SHP77 treated with DMSO at 0.1 percent for 48 hours (cell line): ENCODE measurements at places on chromosomes 2 and 18.
A peak's percentile ranks its signal among the peaks of the same experiment; 100 is the strongest.

DNA sequence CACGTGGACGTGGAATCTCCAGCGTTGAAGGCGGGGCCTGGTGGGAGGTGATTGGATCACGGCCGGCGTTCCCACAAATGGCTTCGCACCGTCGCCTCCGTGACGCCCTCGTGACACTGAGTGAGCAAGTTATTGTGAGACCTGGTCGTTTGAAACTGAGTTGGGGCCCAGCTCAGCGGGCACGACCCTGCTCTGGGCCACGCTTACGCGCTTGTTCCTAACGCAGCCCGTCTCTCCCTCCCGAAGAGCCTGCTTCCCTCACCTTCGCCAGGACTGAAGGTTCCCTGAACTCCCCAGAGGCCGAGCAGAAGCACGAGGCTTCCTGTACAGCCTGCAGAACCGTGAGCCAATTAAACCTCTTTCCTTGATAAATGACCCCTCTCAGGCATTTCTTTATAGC lies 121.8 kb downstream of the RTP5 start:
- no peak for DNase-seq

DNA sequence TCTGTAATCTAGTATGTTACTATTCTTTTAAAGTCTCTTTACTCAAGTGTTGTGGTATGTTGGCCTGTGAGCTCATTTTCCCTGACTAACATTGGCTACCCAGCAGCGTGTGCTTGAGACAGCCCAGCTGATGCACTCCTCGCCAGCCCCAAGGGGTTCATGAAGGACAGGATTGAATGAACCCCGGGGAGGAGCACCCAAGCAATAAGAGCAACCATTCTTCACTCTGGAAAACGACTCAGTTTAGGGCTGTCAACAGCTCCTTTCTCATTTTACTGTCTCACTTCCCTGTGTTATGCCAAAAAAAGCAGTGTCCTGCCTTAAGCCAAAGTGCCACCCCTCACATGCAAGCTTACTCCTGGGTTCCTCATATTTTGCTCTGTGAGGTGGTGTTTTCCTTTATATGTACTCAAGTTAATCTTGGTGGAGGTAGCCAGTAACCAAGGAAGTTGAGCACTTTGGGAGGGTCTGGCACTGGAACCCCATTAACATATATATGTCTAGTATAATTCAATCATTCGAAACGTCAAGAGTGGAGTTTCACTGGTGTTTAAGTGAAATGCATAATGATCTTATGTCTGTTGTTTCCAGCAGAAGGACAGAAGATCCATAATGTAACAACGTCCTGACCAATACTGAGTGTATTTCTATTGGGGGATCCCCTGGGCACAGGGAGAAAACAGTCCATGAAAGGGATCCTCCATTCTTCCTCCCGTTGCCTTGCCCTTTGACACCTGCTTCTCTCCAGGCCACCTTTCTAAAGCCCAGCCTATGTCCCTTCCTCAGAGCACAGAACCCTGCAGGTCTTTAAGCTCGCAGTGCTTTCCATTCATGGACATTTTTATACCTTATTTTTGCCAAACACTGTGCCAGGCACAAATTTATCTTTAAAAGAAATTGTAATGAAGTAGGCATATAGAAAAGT lies 43.2 kb downstream of the ATIC start:
- no peak for DNase-seq

DNA sequence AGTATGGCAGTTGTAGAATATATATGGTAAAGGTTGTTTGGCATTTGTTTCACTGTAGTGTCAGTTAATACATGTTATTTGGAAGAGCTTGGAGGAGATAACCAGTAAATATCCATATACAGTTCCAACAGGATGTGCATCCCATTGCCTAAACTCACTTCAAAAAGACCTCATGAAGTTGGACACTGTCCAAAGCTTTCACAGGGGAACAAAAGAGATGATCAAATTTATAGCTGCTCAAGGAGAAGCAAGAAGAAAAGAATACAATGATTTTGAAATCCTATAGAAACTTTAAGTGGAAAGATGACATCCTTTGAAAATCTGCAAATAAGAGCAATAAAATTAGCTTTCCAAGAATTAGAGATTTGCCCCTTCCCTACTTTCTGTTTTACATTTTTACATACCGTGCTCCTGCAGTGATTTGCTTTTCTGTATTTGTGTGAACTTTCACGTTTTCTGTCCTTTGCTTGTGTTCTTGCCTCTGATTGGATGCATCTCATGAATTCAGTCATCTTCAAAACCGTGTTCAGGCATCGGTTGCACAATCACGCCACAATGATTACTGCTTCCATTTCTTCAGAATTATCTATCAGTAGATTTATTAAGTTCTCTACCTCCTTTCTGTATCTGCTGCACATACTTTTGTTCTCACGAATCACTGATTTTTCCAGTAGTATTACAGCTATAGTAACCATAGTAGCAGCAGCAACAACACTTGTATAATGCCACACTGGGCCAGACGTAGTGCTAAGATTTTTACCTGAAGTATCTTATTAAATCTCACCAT lies 83.8 kb downstream of the PARD3B start:
- DNase-seq, result no peak

GRCh38 chr2:216031960-216032689 lies 18.8 kb upstream of the MREG start:
- no peak for DNase-seq

DNA sequence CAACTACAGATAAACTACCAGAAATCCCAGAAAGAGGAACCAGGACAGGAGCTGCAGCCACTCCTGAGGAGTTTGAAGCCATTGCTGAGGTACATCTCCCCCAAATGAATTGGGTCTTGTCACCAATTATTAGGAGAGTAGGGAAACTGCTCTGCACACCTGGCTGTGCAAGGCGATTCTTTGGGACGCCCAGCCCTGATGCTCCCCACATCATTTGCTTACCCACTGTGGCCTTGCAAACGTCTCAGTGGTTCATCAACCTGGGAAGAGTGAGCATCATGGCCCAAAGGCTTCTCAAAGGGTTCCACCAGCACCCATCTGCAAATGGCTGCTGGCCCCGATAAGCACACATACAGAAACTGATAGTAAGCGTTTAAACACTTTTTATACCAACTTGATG lies 21.8 kb upstream of the DCDC2C start:
- DNase-seq, result no peak

DNA sequence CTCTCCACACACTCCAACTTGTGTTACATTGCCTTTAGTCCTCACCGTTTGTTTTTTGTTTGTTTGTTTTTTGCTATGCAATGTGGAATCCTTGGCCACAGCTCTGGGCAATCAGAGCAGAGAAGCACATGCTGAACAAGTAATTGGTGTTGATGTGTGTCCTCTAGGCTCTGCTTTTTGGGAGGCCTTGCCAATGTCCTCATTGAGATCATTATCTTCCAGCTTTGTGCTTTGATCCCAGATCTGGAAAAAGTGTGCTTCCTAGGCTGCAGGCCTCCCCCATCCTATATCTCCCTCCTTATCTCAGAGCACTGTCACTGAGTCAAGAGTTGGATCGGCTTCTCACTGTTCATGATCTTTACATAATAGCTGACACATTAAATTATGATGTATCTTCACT lies 25.9 kb downstream of the OSR1 start:
- DNase-seq, result no peak

DNA sequence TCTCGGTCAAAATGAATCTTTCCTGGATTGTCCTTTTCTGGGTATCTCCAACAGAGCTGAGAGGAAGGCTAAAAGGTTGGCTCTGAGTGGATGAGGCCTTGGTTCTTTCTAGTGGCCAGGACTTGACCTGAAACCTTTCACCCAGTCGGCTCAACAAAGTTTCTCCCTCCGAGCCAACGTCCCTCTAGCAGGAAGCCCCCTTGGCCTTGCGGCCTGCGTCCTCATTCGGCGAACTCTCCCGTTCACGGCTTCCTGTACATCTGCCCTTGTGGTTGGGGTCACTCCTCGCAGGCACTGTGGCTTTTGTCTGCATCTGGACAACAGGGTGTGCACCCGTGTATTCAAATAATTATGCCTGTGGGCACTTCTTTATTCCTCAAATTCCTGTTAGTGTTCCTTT lies 9.4 kb upstream of the SIX3 start:
- DNase-seq, result no peak

GRCh38 chr2:120858361-120859106 lies 122.9 kb downstream of the GLI2 start:
- no peak for DNase-seq

GRCh38 chr2:42941633-42942176 lies 149.3 kb upstream of the HAAO start:
- DNase-seq, result no peak

GRCh38 chr2:107337209-107337898 lies 451.4 kb upstream of the ST6GAL2 start:
- DNase-seq, result no peak

DNA sequence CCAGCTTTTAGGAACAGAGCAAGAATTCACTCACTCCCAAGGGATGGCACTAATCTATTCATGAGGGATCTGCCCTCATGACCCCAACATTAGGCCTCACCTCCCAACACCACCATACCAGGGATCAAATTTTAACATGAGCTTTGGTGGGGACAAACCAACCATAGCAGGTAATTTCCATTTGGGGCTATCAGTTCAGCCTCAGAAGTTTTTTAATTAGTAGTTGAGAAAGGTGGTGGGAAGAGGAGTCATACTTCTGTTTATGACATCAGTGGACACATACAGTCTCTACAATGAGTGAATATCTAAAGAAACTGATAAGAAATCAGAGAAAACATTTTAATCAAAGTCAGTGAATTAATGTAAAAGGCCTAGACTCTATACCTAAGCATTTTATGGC lies 59.6 kb upstream of the EMILIN2 start:
- no peak for DNase-seq

GRCh38 chr2:38933653-38934052 lies 44.0 kb downstream of the ARHGEF33 start:
- no peak for DNase-seq

- no peak for DNase-seq
These were observed 62.1 kb upstream of the TCF7L1 start for GRCh38 chr2:85071096-85071495.

DNA sequence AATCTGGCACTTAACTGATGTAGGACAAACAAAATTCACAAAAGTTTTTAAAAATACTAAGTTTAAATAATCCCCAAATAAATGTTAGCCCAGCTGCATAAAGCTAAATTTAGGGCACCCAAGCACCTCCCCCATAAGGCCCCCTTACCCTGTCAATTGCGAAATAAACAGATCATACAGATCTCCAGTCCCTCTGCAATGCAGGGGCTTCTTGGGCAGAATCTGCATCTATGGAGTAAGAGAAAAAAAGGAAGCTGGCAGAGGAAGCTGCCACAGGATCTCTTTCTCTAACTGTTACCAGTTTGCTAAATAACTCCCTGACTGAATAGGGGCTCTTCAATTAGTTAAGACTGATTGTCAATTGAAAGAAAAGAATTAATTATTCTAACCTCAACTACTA lies 117.7 kb downstream of the MEMO1 start:
- DNase-seq, result no peak

DNA sequence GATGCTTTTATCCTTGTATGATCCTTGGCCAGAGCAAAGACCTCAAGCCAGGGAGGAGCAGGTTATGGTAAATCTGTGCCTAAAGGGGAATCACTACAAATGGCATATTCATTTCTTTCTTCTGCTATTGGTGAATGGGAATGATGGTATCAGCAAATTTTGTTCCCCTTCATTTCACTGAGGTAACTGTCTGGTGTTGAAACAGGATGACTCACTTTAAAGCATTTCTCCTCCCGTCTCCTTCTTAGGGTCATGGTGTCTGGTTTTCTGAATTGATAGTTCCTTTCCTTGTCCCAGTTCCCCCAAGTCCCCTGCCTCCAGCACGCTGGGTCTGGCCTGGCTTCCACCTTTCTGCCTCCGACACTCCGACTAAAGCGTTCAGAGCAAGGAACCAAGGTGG lies 109.2 kb downstream of the MREG start:
- DNase-seq, result no peak

DNA sequence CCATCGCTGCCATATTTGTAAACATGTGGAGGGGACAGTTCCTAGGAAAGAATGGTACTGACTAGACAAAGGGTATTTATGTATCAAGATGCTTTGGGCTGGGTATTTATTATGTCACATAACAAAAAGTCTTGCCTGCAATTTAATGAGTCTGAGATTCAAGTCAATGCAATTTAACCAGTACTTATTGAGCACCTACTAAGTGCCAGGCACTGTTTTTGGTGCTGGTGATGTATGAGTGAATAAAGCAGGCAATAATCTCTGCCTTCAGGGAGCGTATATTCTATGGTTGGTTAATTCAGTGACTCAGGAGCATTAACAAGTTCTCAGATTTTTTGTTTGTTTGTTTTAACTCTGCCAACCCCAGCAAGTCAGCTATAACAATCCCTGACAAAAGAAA lies 24.6 kb upstream of the ACVR1 start:
- no peak for DNase-seq

- DNase-seq, result peak; percentile 60
These were observed 56.1 kb upstream of the SLC35G4 start for GRCh38 chr18:11553098-11553940.

- peak; percentile 11 for DNase-seq
These were observed 336.4 kb upstream of the FSHR start for GRCh38 chr2:49490710-49491109.

DNA sequence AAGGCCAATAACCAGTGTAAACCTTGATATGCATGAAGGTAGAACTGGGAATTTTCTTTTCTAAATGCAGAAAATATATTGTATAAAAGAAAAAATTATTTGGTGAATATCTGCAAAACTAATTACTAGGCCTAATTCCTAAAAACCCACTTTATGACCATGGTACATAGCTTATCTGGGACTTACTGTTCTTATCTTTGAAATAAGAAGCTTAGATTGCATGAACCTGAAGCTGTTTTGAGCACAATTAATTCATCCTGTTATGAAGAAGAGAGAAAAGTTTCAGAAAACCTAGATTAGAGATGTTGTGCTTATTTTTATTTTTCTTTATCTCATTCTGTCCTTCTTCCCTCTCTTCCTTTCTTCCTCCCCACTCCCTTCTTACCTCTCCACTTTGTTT lies 235.0 kb downstream of the GULP1 start:
- no peak for DNase-seq

GRCh38 chr2:75336451-75336850 lies 137.1 kb upstream of the TACR1 start:
- DNase-seq, result no peak

GRCh38 chr2:234686088-234686890 lies 189.4 kb upstream of the ARL4C start:
- no peak for DNase-seq

DNA sequence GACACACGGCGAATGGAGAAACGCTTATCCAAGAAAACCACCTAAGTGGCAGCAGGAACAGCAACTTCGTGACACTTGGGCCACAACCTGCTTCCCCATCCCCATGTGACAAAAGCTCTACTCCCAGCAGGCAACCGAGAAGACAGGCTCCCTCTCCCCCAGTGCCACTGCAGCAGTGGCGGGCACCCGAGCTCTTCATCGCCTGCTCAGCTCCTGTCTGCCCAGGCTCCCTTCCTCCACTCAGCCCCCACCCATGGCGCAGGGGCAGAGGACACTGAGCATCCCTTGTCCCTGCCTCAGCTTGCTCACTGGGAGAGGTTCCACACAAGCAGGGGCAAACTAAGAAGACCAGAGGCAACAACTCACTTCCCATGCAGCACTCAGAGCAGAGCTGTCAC lies 22.9 kb downstream of the SLC66A2 start:
- DNase-seq, result no peak

- no peak for DNase-seq
These were observed 75.3 kb downstream of the COLEC12 start for GRCh38 chr18:425106-425745.
